ENCODE measurements at places on chromosomes 2 and 18.

DNA sequence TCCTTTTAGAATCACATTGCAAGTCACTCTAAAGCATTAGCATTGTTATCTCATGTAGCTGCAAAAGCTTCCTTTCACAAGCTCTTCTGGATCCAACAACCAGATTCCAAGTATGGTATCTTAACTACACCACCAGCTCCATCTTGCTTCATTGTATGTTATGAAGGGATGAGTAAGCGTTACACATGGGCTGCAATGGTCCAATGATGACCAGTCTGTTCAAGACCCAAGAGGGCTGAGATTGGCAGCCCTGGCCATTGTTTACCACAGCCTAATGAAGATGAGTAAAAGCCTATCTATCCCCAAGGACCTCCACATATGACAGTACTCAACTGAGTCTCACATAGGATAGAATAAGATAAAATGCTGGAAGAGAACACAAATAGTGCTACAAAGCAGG lies 6.3 kb downstream of the CFLAR start:
- no peak for DNase-seq

- no peak for DNase-seq
Observed at GRCh38 chr2:55530539-55531081, 11.1 kb downstream of the CFAP36 start.

- no peak for DNase-seq
Observed at GRCh38 chr2:167756446-167756845, 490.9 kb downstream of the STK39 start.

DNA sequence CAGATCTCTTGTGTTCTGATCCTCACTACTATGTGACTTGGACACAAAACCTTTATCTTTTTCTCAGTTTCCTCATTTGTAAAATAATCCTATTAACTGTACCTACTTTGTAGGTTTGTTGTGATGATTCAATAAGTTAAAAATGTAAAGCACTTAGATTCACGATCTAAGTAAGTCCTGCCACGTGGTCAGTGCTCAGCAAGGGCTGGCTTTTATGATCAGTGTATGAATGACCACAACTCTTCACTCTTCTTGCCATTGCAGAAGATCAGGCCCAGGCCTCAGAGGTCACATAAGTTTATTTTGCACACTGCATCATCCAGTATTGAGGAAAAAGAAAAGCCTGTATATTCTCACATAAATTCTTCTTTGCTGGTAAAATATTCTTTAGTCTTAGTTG lies 1192.5 kb upstream of the ACVR2A start:
- DNase-seq: no peak

DNA sequence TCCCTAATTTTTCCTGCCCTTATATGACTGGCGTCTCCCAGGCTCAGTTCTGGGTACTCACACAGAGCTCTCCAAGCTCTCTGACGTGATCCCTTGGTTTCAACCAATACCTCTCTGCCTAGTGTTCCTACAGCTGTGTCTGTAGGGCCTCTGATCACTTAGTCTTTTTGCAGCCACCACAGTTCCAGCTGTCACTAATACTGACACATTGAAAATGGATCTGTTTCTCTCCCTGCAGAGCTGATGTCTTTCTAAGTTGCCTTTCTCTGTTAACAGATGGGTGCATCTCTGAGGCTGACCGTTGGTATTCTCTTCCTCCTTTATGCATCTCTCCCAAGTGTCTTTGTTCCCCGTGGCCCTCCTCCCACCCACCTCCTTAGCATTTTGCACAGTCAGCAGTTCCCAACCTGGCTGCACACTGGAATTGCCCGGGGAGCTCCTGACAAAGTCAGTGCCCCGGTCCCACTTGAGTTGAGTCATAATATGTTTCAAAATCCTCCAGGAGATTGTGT lies 62.5 kb downstream of the CERS6 start:
- no peak for DNase-seq

Data from activated CD4-positive, alpha-beta T cell treated with anti-CD3 and anti-CD28 coated beads for 1 hour (primary cell).